ENCODE measurements at places on chromosomes 7 and 10. TPM values are rescaled to one million over a fixed set of nuclear protein-coding genes. Genes with fewer than 3 reads are reported as not detected.

Gene RBP4
- not detected for total RNA-seq

Gene MYOF
- total RNA-seq, result 4.9 TPM

Gene CYP2C18
- total RNA-seq, result not detected

Gene CDCA7L
- total RNA-seq, result 101 TPM

Gene PGAM2
- total RNA-seq, result not detected

Gene SPAM1
- not detected for total RNA-seq

Gene HOXA10
- not detected for total RNA-seq

Gene RBP3
- total RNA-seq, result not detected

Gene SNCG
- total RNA-seq, result not detected

Gene CYP2C8
- not detected for total RNA-seq

Gene MYL10
- total RNA-seq, result not detected

Gene CEP55
- total RNA-seq, result 44.6 TPM

Gene CYP26C1
- not detected for total RNA-seq

DNA sequence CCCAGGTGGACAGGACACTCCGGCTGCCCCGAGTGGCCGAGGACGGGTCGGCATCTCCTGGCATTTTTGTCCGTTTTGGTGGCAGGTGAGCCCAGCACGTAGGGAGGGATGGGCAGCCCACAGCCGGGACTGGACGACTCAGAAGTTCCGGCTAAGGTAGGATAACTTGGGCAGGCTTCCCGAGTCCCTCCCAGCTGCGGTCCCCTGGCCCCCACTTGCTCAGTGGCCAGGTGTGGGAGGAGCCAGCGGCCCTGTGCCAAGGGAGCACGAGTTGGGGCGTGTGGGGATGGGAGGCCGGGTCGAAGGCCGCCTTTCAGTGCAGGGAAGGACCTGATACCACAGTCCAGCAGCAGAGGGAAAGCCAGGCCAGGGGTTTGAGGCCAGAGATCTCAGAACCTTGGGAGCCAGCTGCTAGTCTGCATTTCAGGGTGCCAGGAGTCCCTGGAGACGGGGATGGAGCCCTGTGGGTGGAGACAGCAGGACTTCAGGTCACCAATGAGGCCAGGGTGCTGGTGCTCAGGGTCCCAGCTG, 58.5 kb downstream of the PWWP2B start:
- DNase-seq, result no peak

- no peak for DNase-seq
Observed at GRCh38 chr7:110568932-110569331, 522.0 kb upstream of the LRRN3 start.

GRCh38 chr10:50490241-50490640, 133.5 kb downstream of the SGMS1 start:
- DNase-seq, result no peak

GRCh38 chr10:132289439-132289838, 18.3 kb downstream of the STK32C start:
- no peak for DNase-seq

DNA sequence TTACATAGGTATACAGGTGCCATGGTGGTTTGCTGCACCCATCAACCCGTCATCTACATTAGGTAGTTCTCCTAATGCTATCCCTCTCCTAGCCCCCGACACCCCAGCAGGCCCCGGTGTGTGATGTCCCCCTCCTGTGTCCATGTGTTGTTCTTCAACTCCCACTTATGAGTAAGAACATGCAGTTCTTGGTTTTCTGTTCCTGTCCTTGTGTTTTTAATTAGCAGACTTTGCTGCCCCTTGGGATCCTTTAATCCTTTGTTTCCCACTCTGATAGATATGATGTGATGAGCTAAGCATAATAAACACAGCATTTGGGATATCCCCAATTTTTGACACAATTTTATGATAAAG, 71.1 kb upstream of the PALS2 start:
- no peak for DNase-seq

DNA sequence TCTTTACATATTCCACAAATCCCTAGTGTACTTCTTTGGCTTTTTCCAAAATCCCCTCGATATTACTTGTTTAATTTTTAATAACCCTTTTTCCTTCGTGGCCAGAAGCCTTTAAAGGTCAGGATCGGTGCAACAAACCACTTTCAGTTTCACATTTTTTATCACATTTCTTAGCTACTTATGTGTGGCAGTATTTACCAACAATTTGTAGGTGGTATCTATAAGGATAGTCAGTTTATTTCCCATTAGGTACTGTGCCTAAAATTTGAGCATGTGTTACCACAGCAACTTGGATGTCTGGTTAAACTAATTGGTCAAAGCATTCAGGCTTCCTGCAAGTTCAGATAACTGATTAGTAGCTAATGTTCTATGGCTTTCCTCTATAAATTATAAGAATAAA, 104.9 kb downstream of the CDK14 start:
- DNase-seq, result no peak

DNA sequence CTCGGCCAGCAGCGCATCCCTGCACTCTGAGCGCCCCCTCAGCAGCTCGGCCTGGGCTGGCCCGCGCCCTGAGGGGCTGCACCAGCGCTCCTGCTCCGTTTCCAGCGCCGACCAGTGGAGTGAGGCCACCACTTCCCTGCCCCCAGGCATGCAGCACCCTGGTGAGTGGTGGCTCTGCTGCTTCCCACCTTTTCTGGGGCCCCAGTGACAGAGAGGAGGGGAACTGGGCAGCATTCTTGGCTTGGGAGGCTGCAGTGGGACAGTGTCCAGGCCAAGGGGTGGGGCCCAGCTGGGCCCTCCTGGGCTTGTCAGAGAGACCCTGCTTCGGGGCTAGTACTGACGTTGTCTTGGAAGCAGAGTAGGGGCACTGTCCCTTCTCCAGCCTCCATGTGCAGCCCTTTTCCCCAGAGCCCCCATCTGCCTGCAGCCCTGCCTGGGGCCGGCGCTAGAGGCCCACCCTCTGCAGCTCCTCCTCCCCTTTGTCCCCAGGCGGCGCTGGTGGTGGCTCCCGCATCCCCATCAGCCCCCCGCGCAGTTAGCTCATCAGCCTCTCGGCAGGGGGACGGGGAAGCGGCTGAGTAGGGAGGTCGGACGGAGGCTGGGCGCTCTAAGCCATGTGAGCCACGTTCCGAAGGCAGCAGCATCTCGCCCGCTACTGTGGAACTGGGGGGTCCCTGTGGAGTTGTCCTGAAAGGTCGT, 29.2 kb downstream of the GBX1 start:
- no peak for DNase-seq

- no peak for DNase-seq
Observed at GRCh38 chr7:31256506-31256905, 84.0 kb downstream of the NEUROD6 start.

DNA sequence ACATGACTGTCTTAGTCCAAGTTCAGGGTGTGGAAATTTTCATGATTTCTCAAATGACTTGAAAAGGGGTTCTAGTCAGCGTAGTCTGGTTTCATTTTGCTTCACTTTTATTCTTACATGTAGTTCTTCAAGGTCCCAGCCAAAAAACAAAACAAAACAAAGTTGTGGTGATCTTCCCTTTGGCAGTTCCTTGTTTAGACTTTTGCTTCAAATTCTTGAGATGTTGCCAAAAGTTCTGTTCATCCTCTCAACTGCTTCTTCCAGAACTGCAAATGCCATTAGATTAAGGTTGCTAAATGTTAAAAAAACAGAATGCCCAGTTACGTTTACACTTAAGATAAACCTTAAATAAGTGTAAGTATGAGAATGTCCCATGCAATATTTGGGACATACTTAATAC, 370.8 kb upstream of the LRRTM3 start:
- no peak for DNase-seq

DNA sequence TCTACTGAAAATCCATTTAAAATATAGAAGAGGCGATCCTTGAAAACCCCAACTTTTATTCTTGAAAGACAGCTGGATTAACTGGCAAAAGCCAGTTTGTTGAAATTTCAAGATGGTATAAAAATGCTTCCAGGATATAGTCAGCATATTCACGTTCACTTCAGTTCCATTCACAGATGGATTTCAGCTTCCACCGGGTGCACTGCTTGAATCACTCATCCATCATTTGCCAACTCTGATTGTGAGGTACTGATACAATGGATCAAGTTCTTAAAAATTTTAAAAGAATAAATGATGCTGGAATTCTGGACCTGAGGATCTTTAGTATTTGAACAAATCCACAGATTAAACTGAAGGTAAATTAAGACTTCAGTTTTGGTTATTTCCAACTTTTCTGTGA, 2.4 kb downstream of the PURB start:
- no peak for DNase-seq

- no peak for DNase-seq
Observed at GRCh38 chr7:41870461-41871138, 167.7 kb upstream of the INHBA start.

DNA sequence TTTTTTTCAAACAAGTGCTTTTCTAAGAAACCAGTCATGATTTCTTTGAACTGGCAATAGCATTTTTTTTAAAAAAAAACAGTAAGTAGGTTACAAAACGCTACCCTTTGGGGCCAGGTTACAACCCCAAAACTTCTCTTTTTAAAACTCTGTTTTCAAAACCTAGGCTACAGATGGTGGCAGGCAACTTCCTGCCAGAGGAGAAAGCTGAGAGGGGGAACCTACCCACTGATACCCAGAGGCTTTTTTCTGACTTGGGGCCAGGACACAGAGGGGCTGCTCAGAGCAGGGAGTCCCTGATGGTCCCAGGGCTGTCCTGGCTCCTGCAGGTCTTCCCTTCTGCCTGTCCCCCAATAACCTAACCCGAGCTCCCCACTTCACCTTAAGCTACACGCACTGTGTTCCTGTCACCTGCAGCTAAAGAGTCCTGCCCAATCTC, 6.9 kb downstream of the STN1 start:
- peak; percentile 54 for DNase-seq

- no peak for DNase-seq
Observed at GRCh38 chr10:59736749-59737148, 16.5 kb downstream of the MRLN start.

GRCh38 chr10:31031205-31031557, 484 bp downstream of the ZNF438 start:
- DNase-seq, result no peak

- DNase-seq, result peak; percentile 63
Observed at GRCh38 chr10:79202188-79203013, 133.6 kb downstream of the ZMIZ1 start.

DNA sequence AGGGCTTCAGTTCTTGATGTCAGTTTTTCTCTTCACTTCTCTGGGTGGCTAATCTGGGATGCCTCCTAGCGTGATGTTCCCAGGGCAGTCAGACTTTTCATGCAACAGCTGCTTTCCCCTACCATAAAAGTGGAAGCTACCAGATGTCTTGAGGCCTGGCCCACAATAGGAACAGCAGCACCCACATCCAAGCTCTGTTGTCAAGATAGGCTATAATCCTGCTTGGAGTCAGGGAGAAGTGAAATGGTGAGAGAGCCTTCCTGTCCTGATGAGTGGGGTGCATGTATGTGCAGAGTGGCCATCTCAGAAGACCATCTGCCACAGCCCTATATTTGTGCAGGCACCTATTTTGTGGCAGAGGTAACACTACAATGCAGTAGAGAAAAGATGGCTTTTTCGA, 108.0 kb downstream of the HTR5A start:
- no peak for DNase-seq

- DNase-seq, result no peak
Observed at GRCh38 chr10:32046151-32046550, 10.1 kb downstream of the KIF5B start.

DNA sequence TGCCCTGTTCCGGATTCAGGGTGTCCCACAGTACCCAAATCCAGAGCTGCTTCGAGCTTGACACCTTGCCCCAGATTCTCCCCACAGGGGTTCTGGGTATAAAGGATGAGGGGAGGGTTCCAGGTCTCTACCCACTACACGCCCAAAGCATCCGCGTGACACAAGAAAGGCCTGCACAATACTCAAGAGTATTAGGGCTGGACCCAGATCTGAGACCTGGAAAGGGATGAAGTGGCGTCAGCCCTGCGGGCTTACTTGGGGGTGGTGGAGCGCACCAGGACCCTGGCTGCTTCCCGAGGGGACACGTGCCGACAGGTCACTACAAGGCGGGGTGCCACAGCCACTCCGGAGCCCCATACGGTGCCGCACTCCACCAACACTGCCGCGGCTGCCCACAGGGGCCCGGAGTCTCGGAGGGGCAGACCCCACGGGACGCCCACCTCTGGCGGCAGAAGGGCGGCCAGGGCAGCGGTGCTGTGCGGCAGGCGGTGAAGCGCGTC, 1.3 kb downstream of the TYSND1 start:
- no peak for DNase-seq

GRCh38 chr7:28961972-28962371, 3.8 kb upstream of the TRIL start:
- DNase-seq, result no peak

DNA sequence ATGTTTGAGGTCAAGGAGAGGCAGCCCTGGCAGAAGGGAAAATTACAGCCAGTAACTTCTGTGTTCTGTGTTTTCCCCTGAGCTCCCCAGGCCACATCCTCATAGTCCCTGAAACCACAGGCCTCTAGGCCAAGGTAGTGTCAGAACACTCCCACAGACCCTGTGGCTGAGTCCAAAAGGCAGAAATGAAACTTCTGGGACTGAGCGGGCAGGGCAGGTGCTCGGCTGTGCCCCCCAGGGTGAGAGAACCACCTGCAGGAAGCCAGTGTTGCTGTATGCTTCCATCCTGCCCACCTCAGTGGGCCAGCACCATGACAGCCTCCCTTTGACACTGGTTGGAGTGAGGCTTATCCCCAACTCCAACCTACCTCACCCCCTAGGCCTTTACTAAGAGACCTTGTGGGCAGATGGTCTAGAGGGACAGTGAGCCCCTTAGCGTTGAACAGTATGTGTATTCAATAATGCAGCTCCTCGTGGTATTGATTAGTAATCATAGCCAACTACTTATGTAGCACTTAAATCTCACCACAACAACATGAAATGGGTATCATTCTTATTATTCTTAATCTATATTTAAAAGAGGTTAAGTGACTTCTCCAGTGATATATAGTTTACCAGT, 30.3 kb downstream of the PIK3CG start:
- peak; percentile 41 for DNase-seq

DNA sequence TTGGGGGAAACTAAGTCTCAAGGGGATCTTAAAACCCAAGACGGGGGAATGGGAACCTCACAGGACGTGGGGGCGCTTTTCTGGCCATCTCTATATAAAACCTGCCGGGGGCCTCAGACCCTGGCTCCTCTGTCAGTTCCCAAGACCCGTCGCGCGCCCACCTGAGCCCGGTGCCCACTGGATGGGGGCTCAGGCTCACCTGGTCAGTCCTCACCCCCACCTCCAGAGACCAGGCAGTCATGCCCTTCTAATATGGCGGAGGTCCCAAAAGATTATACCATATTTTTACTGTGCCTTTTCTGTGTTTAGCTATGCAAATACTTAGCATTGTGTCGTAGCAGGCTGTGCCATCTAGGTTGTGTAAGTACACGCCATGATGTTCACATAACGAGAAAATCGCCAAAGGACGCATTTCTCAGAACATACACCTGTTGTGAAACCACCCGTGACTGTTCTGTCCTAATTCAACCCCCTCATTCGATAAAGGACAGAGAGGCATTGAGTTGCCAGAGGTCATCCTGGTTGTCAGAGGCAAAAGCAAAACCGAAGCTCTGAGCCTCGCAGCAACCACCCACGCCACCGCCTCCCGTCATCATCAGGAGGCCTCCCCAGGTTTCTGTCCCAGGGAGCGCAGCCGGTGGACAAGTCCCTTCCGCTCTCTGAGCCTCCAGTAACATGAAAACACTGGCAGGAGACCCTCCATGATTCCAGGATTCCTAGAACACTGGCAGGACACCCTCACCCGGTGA, 28.9 kb downstream of the OAT start:
- DNase-seq, result no peak

- DNase-seq, result no peak
Observed at GRCh38 chr10:119455609-119456434, 86.7 kb downstream of the RGS10 start.
